ENCODE measurements at places on chromosomes 3 and 15.

DNA sequence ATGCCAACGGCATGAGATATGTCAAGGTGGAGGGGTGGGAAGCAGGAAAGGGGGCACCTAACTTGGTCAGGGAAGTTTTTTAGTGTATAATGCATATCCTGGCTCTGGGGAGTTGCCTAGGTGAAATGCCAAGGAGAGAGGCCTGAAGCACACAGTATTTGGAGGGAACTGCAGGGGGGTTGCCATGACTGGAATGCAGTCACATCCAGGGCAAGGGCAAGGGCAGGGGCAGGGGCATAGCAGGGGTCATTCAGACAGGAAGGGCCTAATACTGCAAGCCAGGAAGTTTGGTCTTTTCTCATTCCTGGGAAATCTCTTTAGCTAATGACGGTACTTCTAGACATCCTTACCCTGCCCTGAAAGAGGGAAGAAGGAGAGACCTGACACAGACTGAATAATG is 60.5 kb downstream of the MYRIP start:
- DNase-seq: no peak

DNA sequence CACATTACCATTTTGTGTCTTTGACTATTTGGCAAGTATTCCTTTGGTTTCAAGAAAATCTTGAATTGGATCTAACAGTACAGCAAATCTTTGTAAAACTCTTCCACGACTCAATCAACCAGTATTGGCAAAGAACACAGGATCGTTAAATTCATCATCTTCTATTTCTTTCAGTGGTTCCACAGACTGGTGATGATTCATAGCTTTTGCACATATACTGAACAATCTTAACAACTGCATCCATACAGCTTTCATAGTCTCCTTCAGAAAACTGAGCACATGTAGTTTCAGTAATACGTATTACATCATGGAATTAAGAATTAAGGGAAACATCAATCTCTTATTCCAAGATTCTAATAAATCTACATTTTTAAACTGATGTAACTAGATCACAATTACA is 91.6 kb upstream of the LIPC start:
- no peak for DNase-seq

DNA sequence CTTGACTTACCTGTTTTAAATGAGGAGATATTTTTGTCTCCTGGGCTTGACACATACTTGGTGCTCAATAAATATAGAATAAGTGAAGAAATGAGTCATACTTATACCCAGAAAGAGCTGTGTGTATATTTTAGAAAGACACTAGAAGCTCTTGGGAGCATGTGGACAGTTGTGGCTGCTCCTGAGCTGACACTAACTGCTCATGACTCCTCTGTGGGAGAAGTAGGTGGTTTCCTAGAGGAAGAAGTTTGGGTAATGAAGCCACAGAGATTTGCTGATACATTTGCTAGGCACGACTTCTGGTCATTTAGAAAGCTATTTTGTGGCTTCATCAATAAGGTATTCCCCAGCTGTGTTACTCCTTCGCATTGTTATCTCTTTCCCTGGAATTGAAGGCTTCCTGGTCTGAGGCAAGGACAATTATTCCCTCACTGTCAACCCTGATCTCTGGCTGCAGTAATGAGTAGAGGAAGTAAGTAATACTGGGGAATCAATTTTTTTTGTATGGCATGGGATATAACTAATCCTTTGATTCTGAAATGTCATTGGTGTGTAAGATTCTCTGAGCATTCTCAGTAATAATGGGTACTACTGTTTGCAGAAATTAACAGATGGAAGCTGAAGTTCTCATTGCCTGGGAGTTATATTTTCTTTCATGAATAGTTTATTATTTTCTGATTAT is 79.6 kb upstream of the DCBLD2 start:
- no peak for DNase-seq

- DNase-seq: no peak
These were observed 99.6 kb upstream of the RBMS3 start for GRCh38 chr3:29181149-29181780.

DNA sequence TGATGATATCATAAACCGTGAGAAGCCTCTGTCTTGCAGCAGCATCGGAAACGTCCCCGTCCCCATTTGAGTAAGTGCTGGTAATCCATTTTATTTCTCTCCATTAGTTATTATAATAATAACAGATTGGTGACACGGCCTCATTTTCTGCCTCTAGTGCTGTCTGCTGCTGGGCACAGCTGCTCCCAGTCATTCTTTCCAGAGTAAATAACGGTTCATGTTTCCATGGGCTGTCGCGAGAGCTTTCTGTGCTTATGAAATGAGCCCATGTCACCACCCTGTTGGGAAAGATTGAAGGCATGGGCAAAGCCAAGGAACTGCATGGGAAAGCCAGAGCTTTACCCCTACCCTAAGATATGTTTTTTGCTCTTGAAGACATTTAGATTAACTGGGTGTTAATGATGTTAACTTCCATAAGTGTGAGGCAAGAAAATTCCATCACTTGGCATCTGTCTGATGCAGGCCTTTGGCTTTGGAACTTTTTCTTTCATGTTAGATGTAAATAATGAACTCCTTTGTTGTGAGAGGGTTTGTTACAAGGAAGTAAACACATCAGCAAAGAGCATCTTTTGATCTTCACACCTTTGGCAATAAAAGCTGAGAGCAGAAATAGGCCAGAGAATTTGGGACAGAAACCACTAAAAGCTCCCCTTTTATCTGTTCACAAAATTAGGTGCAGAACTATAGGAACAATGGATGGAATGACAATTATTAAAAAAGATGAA is 141.8 kb downstream of the FILIP1L start:
- DNase-seq: no peak

GRCh38 chr15:81302701-81303109 is 21.2 kb downstream of the STARD5 start:
- DNase-seq: peak; percentile 46

DNA sequence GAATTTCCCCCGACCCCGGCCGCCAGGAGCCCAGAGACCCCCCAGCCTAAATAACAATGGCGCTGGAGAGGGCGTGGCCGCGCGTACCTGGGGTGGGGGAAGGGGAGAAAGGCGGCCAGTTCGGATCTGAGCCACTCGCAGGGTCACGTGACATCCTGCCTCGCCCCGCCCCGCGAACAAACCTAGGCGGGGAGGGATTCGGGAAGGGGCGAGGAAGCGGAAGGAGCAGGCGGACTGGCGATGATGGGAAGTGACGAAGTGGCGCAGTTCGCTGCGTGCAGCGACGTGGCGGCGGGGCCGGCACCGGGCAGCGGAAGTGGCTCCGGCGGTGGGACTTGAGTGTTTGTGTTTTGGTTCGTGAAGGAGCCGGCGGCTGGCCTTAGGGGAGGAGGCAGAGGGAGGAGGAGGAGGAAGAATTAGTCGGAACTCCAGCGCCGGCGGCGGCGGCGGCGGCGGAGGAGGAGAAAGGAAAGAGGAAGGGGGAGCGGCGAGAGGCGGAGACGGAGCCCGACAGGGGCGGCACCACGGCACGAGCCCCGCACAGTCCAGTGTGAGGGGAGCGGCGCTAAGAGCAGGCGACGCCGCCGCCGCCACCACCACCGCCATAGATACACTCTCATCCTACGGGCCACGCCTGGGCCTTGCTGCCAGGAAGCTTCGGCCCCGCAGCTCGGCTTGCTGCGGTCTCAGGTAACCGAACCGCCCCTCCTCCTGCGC is at the start of gene RAB5A:
TSS of gene RAB5A (plus strand) at position 266 of the 717 bp plus-strand sequence. CDS start 3,802 bp downstream, outside the sequence.
- DNase-seq: peak; percentile 99

DNA sequence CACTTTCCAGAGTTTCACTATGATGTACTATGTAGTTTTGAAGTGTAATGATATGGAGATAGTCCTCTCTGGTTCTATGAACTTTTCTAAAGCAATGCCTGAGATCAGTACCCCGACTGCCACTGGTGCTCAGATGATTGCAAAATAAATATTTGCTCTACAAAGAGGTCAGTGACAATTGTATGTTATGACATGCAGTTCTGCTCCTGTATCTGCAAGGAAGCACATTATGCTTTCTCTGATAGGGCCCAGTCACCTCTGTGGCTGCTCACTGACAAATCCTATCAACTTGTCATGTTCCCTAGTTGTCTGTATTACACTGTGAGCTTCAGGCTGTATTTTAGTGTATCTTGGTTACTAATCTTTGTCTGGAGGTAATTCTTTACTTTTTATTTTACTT is 362.6 kb downstream of the ROBO1 start:
- no peak for DNase-seq

DNA sequence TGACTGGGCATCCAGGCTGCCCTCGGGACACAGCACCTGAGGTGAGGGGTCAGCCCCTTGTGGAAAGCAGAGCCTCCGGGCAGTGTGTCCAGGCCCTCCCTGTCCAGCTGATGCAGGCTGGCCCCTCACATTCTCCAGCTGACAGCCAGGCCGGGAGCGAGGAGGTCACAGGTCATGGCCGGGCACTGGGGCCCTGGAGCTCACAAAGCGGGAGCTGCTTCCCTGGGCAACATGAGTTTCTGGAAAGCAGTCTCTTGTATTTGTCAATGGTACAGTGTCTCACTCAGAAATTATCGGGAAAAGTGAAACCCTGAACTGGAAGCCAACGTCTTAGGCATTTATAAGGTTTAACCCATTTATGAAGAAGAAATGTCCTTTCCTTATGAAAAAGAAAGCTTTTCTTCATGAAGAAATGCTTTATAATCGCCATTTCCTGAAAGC is 118.5 kb downstream of the OPA1 start:
- DNase-seq: no peak

DNA sequence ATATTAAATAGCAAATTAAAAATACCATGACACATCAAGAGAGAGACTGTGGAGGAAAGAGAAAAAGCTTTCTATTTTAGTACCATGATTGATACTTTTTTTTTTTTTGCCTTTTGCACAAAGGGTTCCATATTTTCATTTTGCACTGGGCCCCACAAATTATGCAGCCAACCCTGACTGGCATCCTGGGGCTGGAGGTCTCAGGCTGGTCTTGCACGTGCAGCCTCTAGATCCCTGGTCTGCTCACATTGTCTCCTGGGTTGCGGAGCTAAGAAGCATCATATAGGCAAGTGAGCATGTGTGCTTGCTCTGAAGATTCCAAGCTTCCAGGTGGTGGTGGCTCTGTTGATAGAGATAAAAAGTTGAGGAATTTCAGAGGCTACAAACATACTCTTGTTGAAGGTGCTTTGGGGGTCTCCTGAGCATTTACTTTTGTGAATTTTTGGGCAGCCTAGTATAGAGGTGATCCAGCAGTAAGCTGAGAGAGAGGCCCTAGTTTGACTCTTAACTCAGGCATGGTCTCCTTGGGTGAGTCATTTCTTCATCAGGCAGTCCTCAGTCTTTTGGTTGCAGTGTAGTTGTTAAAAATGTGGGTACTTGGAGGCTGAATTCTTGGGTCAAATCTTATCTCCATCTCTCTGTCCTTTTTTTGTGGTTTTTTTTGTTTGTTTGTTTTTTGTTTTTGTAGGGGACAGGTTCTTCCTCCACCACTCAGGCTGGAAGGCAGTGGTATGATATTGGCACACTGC is 31.3 kb downstream of the SMAD3 start:
- no peak for DNase-seq

DNA sequence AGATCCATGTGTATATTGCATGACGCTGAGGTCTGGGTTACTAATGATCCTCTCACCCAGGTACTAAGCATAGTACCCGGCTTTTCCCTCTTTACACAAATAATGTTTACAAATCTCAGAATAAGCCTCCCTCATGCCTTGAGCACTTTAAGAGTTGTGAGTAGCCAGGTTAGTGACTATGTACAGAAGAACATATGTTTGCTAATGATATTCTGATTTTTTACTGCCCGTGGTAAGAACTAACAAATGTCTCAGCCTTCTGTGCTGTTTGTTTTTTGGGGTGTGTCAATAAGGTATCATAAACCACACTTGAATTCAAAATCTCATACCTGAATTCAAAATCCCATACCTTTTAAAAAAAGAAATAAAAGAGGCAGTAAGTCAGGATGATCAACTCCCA is 59.5 kb downstream of the ABCC5 start:
- no peak for DNase-seq

DNA sequence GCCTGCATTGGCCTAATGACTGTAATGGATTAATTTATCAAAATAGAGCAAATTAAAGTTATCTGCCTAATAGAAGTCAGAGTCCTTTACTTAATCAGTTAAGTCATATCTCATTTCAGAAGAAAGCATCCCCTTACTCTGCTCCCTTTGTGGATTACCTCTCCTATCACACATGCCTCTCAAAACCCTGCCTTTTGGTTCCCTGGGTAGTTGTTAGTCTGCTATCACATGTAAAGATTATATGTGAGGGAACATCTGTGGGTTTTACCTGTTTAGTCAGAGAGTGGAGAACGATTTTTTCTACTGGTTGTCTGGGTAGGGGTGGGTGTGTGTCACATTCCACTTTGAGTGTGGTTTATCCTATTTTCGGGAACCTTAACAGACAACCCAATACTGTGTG is 16.4 kb downstream of the UBE2E2 start:
- DNase-seq: no peak
